ENCODE measurements at places on chromosomes 6 and 20.
A peak's percentile ranks its signal among the peaks of the same experiment; 100 is the strongest.

GRCh38 chr6:52325695-52326471, 36.1 kb upstream of the PAQR8 start:
- DNase-seq = no peak

DNA sequence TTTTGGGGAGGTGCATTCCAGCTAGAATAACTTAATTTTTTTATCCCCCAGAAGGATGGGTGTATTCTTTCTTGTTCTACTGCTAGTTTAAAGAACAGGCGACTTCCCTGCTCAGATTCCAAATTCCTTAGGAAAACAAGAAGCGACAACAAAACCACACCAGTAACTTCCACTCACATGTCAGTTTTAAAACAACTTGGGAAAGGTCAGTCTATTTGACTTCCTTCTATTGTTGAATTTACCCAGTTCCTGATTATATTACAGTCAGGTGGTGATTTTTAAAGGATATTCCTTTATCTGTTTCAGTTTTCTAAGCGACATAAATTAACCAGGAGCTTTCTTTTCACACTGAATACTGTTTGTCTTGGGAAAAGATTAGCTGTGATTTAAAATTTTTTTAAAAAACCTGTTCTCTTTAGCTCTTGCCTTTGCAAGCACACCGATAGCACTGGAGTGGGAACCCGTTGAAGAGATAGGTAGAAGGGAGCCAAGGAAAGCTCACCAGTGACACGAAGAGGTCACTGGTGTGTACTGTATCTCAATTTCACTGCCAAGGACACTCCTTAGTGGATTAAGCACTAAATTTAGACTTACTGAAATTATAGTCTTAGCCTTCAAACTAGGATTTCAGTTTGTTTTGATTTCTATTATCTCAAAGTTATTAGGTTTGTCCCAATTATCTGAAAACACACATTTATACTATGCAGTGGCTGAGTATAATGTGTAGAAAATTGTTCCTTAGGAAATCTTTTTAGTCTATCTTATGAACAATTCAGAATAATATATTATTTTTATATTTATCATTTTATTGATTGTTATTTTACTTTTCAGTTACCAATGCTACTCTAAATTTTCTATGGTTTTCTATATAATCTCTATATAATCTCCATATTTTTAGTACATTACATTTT, 22.3 kb downstream of the MARCKS start:
- peak; percentile 81 for DNase-seq

- DNase-seq = no peak
Measured at GRCh38 chr6:134642279-134642678, 307.6 kb downstream of the ALDH8A1 start.

- no peak for DNase-seq
Measured at GRCh38 chr6:146211646-146212045, 182.8 kb downstream of the GRM1 start.

- DNase-seq = no peak
Measured at GRCh38 chr6:2514965-2515543, 235.7 kb downstream of the MYLK4 start.

DNA sequence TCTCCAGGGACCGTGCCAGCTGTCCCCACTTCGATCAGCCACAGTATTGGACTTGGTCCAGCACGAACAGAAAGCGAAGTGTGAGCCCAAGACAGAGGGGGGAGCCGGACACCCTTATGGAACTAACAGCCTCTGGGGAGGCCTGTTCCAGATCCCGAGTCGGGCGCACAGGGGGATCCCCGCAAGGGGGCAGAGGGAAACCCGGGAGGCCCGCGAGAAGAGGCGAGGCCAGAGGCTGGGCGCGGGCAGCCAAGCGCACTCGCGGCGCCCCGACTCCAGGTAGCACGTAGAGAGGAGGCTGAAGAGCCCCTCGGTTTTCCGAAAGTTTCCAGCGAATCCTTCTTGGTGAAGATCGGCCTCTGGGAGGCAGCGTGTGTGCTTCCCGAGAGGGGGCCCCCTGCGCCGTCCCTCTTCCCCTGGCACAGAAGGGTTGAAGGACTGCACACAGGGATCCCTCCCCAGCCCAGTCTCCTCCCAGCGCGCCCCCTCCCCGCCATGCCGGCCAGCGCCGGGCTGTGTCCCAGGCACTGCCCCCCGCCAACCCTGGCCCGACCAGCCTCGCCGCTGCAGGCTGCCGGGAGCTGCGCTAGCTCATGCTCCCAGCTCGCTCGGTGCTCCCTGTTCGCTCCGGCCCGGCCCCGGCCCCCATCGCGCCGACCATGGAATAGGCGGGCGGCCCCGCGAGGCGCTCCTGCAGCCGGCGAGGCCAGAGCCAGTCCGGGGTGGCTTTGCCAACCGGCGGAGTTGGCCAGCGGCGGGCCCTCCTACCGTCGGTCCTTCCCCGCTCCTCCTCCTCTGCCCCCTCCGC, 577 bp upstream of the SLC24A3 start:
- peak; percentile 98 for DNase-seq

GRCh38 chr6:157229713-157230112, 93.6 kb downstream of the TMEM242 start:
- peak; percentile 93 for DNase-seq

- DNase-seq = peak; percentile 99
Measured at GRCh38 chr6:109816452-109817374, 125.6 kb downstream of the FIG4 start.

- DNase-seq = peak; percentile 93
Measured at GRCh38 chr20:50417023-50417329, 93.2 kb upstream of the PTPN1 start.

DNA sequence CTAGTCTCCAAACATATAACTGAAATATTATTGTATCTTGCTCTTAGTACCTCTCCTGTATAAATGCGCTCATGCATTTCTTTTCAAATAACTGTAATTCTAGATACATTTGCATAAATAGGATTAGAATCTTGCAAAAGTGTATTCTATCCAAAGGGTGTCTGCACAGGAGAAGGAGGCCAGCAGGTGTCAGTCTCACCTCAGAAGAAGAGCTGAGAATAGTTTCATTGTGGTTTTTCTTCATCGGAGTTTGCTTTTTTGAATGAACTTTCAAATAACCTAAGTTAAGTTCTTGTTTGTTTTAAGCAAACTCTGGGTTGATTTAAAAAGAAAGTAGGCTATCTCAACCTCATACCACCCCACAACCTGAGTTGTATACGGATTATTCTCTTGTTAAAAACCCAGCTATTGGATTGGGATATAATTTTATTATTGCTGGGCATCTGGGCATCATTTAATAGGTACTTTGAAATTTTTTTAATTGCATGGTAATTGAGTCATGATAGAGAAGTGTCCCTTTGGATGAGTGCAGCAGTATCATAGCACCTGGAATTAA, 125.0 kb upstream of the MLIP start:
- DNase-seq = peak; percentile 64

DNA sequence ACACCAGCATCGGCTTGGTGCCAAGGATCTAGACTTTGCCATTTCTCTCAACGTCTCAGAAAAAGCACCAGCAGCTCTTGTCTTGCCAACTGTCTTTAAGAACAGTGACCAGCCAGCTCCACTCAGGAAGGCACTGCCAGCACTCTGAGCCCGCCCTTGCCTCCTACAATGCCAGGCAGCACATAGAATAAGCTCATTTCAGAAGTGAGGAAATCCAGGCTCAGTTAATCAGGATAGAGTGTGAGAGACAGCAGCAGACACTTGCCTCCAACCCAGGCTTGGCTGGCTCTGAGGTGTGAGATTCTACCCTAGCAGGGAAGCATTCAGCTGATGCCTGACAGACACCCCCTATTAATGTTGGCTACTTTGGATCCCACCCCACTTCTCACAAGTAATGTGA, 4.3 kb upstream of the SYNDIG1 start:
- no peak for DNase-seq

DNA sequence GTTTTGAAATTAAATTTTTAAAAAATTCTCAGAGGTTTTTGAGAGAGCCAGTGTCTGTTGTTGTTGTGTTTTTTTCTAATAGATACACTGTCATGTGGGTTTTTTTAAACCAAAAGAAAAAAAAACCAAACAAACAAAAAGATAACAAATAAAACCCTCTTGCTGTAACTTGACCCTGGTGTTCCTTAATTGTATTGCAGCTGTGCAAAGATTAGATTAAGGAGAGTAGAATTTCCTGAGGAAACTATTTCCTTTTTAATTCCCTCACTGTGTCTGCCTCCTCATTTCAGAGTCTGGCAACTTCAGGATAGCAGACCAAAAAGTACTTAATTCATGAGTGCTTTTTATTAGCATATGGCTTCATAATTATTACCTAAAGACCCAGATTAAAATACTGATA, 281.9 kb downstream of the EPM2A start:
- peak; percentile 12 for DNase-seq

GRCh38 chr20:62198496-62198895, 15.7 kb downstream of the MTG2 start:
- DNase-seq = no peak

DNA sequence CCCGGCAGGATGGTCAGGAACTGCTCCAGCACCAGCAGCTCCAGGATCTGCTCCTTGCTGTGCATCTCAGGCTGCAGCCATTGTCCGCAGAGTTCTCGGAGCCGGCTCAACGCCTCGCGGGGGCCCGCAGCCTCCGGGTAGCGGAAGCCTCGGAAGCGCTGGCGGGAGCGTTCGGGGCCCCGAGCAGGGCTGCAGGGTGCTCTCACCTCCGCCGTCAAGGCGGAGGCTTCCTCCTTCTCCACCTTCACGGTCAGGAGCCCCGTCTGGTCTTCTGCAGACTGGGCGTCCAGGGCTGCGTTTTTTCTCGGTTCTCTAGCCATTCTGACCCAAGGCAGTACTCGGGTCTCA, 434 bp downstream of the ZKSCAN4 start:
- DNase-seq = no peak

DNA sequence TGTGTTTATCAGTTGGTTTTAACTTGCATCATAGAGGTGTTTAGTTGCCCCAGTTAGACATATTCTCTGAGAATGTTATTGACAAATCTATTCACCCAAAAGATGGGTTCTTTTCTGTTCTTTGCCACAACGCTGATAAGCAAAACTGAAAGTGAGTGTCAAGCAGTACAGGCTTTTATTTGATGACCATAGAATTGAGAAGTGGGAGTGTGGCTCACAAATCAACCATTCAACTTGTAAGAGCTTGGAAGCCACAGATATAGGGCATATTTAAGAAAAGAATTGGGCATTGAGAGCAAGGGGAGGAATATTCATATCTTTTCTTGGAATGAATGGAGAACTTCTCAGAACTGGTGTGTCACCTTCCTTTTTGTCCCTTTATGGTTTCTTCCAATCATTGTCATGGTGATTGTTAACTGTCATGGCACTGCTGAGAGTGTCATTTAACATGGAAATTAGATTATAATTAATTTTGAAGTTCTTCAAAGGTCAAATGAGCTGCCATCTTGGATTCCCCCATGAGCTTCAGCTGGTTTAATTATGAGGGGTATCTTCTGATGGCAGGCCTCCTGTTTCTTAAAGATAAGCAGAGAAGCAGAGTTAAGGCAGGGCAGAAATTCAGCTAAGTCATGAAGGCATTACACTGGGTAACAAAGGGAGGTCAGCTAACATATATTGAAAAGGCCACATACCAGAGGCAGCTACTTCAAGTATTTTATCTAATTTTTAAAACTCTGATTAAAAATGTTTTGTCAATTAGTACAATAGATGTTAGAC, 254.0 kb upstream of the HTR1E start:
- DNase-seq = no peak

DNA sequence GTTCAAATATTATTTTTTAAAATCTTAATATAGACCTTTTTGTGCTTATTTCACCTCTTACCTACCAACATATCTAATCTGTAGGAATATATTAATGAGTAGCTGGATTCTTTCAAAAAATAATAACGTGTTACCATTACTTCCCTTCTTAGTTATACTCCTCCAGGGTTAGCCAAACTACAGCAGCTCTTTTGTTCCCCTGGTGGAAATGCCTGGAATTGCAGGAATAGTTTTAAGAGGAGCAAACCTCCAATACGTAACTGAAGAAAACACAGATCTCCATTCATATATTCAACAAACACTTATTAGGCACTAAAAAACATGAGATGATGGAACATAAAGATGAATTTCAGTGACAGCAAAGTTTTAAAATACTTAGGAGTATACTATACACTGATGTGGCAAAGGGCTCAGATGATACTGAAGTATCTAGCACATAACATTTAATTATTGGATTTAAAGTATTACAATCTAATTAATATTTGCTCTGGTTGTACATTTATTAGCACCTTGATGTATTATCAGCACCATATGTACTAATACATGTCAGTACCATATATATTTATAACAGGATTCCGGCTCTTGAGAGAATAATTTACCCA, 78.3 kb downstream of the TBX18 start:
- no peak for DNase-seq
